ENCODE measurements at places on chromosomes 5 and 9.

GRCh38 chr5:156498226-156498980 is 171.4 kb downstream of the SGCD start:
- DNase-seq: no peak

DNA sequence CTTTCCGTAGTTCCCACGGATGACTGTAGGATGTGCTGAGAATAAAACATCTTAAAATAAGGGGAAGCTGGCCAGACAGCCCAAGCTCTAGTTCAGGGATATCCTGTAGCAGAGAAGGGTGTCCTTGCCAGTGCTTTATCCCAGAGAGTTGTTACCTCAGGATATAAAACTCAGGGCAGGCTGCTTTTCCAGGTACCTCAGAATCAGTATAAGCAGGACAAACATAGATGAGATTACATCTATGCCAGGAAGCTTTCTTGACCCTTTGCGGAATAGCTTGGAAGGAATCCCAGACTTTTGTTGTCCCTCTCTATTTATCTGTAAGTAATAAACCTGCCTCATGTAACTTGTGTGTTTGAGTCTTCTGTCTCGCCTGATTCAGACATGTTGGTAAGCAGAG is 565.7 kb downstream of the PRDM9 start:
- no peak for DNase-seq

DNA sequence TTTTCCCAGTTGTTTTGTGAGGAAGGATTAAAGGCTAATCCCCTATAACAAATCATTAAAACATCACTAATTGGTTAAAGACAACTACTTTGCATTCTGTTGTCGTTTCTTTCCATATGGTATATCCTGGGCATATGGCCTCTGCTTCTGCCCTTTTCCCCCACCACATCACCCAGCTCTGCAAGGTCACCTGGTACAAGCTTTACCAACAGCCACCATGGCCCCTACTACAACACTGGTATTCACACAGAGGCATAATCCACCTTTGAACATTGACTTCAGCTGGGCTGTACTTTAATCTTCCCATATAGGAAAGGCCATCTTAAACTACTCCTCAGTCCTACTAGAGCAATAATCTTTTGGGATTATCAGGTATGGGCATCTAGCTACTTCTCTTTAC is 866.1 kb downstream of the TLE4 start:
- DNase-seq: no peak

GRCh38 chr5:121967187-121967586 is 5.4 kb downstream of the SRFBP1 start:
- DNase-seq: no peak

- no peak for DNase-seq
Measured at GRCh38 chr5:135243556-135244285, 155.3 kb downstream of the MACROH2A1 start.

DNA sequence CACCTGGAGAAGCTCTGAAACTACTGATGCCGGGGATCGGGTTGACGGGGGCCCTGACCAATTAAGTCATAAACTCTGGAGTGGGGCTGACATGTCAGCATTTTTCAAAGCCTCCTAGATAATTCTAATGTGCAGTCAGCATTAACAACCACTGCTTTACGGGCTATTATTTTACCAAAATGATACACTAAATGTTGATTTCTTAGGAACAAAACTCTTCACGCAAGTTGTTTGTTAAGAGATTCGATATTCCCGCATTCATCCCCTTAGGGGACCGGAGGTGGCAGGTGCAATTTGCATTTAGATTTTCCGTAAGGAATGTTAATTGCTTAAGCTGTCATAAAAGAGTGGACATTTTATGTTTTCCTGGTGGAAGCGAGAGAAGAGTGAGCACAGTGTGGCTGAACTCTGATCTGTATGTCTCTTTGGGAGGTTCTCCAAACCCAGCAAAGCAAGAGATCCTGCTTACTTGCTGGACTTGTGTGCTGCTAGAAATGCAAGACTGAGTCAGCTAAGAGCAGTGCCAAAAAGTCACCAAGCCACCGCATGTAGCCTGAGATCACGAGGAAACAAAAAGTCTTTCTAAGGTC is 77.6 kb downstream of the UGCG start:
- DNase-seq: no peak

DNA sequence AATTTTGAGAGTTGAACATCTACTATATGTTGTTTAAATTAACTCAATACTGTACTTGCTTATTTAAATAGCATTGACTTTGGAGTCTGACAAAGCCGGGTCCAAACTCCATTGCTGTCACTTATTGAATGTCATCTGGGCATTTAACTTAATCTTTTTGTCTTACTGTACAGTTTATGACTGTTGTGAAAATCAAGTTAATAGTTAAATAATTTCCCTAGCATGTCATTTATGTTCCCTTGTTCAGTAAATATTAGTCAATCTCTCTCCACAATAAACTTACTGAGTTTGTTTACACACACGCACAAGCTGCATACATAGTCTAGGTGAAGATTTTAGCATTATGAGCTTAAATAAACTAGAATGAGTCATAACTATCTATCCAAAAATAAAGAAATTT is 6.3 kb upstream of the UGCG start:
- no peak for DNase-seq

DNA sequence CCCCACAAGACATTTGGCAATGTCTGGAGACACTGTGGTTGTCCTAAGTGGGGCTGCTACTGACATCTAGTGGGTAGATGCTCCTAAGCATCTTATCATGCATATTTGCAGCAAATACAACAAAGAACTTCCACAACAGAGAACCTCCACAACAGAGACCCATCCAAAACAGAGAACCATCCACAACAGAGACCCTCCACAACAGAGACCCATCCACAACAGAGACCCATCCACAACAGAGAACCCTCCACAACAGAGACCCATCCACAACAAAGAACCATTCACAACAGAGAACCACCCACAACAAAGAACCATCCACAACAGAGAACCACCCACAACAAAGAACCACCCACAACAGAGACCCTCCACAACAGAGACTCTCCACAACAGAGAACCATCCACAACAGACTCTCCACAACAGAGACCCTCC is 32.8 kb downstream of the ARPC5L start:
- DNase-seq: peak; percentile 47

DNA sequence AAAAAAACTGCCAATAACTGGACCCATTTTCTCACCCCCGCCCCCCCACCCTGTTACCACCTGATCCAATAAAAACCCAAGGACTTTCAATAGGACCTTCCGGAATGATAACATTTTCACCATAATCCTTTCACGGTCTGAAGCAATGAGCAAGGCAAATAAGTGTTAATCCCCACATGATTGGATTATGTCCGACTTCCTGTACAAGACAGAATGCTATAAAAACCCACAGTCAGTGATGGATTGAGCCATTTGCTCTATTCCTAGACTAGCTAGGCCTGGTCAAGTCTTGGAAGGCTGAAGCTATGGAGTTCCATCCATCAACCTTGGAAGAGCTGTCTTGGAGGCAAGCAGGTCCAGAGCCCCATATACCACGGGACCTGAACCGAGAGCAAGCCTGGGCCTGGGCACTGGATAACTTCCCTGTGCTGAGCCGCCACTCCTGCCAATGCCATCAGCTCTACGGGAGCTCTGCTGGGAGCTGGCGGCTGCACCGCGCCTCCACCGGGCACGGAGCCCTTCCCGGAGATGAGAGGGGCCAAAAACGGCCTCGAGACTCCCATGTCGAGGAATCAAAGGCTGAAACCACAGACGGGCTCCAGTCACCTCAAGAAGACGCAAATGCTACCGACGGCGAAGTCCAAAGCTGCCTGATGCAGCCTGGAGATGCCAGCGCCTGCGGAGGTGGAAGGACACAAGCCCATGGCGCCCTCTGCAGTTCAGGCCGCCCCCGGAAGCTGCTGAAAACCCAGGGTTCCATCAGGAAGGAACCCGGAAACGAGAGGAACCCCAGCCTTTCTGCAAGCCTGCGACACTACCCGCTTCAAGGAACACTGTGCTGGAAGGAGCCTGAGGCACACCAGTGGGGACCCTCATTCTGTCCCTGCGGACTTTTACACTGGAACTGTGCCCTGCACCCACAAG is 69.2 kb downstream of the ANXA2R start:
- DNase-seq: no peak

DNA sequence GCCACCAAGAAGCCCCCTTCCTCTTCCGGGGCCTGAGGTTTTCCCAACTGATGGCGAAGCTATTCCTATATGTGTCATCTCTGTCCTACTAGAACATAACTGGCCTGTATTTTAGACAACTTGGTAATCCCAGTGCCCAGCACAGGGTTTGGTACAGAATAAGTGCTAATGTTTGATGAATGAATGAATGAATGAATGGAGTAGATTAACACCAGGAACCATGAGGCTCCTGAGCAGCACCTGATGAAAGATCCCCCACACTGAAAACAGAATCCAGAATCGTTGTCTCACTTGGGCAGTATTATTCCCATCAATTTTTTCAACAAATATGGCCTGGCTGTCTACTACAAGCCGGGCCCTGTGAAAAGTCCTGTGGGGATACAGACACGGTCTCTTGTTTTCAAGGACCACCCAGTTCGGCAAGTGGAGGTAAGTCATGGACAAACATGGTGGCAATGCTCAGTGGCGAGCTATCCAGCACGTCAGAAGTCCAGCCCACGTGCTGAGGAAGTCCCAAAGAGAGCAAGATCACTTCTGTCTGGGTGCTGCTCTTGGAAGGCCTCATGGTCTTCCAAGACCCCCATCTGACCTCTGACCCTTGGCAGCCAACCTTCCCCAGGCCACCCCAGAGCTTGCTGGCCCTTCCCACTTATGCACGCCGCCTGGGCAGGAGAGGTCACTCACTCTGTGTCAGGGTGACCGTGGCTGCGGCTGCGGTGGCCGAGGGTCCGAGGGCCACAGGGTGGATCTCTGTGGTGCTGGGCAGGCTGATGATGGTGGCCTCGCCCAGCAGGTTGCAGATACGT is 1.0 kb downstream of the NAIF1 start:
- DNase-seq: no peak

DNA sequence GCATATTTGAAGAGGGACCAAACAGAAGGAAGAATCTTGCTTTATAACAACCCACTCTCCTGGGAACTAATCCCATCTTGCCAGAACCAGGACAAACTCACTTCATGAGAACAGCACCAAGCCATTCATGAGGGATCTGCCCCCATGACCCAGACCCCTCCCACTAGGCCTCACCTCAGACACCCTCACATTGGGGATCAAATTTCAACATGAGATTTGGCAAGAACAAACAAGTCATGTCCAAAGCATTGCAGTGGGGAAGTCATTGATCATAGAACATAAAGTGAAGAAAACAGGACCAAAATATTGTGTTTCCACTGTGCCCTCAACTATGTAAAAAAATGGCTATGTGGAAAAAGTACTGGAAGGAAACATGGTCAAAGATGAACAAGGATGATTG is 43.9 kb downstream of the MAP1B start:
- no peak for DNase-seq

GRCh38 chr9:33220681-33221567 is 19.0 kb upstream of the SPINK4 start:
- DNase-seq: no peak

GRCh38 chr9:130193531-130194377 is 21.6 kb downstream of the NCS1 start:
- DNase-seq: no peak

DNA sequence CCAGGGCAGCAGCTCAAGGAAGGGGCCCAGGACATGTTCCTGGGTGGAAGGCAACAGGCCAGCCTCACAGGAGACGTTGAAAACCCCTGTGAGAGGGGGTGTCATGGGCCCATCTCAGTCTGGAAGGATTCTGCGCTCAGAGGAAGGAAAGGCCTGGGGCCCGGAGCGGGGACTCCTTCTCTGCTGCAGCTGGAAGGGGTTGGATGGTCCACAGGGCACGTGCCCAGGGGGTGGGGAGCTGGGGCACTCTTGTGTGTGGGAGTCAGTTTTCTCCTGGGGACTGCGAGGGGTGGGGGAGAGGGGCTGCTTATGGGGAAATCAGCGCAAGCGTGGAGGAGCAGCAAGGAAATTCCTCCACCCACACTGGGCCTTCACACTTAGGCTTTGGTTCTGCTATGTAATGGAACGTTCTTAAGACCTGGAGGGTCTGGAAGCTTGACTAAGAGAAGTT is 2.9 kb upstream of the LPCAT1 start:
- no peak for DNase-seq

- DNase-seq: peak; percentile 95
Measured at GRCh38 chr9:35812025-35812602, at the start of gene SPAG8. Gene SPAG8, minus strand, starts transcription at chr9:35812262. Its CDS starts 115 bp downstream, at chr9:35812147.

DNA sequence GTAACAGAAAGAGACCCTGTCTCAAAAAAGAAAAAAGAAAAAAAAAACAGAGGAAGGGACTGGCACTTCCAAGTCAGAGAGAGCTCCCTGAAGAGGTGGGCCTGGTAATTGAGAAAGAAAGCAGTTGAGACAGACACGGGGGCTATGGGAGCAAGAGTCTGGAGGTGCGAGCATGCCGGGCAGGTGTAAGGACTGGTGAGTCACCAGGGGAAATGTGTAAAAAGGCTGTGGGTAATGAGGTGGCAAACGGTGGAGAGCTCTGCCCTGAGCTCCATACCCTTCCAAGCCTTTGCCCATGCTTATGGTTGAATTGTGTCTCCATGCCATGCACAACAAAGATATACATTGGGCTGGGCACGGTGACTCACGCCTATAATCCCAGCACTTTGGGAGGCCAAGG is 18.0 kb upstream of the JADE2 start:
- no peak for DNase-seq

DNA sequence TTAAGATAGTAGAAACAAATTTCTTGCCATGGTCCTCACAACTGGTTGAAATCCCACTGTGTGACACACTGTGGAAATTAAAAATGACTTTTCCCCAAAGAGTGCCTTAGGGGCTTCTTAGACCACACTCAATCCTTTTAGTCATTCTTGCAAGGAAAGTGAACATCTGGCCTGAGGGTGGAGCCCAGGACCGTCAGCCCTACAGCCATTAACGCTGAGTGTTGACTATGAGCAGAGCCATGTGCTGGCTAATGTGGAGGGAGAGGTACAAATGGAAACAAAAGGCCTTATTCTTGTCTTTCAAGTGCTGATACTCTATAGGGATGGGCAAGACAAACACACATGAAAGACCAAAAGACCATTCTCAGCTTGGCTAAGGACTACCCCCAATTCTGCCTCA is 456.5 kb downstream of the ZSWIM6 start:
- no peak for DNase-seq

DNA sequence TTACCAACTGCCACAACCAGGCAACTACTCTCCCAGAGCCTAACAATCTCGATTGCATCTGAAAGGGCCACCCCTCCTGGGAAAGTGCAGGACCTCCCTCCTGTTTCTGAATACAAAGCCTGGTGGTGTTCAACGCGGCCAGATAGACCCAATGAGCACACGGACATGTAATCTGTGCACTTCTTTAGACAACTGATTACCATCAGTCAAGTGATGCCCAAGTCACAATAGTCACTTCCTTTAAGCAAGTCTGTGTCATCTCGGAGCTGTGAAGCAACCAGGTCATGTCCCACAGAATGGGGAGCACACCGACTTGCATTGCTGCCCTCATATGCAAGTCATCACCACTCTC is 739 bp downstream of the C9orf72 start:
- DNase-seq: no peak

DNA sequence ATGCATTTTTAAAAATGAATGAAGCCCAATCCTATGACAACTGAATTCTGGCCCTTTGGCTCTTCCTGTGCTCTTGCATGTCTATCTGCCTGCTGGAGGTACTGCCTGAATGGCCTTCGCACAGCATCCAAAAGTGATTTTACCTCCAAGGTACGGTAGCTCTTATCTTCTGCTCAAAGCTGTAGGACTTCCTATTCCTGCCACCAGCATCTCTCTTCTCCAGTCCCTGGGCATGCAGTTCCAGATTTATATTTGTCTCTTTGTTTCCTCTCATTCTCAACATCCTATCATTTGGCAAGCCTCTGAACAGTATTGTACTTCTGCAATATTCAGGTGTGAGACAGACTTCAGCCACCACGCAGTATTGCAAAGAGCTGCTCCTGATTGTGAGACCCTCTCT is 43.7 kb upstream of the SH3GL2 start:
- no peak for DNase-seq

GRCh38 chr9:123426406-123426805 is 70.4 kb downstream of the CRB2 start:
- no peak for DNase-seq
